ENCODE measurements at places on chromosomes 2 and 18.
A peak's percentile ranks its signal among the peaks of the same experiment; 100 is the strongest.

GRCh38 chr2:223221139-223221835 is 169.3 kb downstream of the KCNE4 start:
- DNase-seq: no peak

GRCh38 chr2:142983174-142983573 is 105.7 kb downstream of the KYNU start:
- no peak for DNase-seq

DNA sequence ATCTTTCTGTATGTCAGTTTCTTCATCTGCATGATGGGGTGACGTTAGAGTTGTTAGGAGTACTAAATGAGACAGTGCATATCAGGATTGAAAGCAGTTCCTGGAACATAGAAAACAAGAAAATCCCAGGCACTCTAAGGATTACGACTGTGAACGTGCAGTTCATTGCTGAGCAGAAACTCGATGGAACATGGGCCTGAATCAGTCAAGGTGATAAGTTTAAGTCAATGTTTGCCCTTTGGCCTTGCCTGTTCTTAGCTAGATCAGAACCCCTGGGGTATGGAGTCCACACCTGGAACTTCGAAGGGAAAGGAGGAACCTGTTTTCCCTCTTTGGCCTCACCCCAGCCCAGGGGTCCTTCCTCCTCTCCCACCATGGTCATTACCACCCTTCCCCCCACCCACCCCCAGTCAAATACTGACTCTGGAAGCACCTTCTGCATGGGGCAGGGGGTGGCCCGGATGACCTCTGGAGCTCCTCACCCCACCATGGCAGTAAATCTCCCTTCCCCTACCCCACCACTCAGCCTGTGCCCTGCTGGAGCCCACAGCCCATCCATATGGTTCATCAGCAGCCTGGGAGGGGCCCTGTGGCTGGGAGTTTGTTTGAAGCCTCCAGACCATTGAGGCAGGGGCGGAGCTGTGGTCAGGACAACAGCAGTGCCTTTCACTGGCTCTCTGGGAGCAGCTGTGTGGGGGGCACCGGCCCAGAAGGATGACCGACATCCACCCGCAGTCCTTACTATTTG is 164.1 kb downstream of the SMAD7 start:
- no peak for DNase-seq

DNA sequence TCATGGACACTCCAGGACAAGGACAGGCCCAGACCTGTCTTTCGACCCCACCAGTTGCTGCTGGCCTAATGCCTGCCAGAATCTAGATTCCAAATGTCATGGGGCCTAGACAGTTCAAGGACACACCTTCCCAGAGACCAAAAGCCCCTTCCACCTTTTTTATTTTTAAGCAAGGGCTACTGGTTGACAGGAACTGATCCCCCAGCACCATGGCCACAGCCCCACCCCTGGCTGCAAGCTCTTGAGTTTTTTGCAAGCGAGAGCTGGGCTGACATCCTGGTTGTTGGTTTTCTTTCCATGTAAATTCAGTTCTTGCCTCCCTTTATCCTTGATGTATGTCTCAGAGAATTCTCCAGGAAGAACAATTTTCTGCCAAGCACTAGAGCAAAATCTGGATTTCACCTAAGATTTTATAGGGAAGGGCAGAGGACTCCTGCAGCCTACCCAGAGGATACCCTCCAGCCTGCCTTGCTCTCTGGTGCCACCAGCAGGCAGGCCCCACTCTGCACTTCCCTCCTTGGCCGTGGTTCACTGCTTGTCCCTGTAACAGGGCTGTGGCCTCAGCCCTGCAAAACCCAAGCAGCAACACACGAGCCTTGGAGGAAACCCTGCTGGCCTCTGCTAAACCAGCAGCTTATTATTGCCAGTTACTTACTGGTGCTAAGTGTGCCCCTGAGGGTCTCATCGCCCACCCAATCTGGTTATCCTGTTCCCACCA is 97.7 kb downstream of the TWIST2 start:
- DNase-seq: no peak

- DNase-seq: no peak
Measured at GRCh38 chr2:233424154-233424951, 70.1 kb downstream of the DGKD start.

DNA sequence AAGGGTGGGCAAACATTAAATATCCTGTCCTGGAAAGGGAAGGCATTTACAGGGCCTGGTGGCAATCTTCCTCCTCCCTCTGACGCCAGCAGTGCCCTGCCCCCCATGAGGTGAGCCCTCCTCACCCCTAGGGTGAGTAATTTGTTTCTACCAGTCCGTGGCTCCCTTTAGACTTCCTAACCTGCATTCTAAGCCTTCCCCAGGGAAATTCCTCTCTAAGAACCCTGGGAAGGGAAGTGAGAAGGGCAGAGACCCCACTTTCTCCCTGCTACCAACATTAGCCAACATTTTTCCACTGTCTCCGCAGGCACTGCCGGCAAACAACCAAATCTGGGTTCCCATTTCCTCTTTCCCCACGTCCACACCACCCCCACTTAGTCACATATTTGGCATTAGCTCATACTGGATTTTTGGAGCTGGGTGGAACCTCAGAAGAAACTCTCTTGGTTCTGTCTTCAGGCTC is 69.3 kb downstream of the NRP2 start:
- DNase-seq: no peak

DNA sequence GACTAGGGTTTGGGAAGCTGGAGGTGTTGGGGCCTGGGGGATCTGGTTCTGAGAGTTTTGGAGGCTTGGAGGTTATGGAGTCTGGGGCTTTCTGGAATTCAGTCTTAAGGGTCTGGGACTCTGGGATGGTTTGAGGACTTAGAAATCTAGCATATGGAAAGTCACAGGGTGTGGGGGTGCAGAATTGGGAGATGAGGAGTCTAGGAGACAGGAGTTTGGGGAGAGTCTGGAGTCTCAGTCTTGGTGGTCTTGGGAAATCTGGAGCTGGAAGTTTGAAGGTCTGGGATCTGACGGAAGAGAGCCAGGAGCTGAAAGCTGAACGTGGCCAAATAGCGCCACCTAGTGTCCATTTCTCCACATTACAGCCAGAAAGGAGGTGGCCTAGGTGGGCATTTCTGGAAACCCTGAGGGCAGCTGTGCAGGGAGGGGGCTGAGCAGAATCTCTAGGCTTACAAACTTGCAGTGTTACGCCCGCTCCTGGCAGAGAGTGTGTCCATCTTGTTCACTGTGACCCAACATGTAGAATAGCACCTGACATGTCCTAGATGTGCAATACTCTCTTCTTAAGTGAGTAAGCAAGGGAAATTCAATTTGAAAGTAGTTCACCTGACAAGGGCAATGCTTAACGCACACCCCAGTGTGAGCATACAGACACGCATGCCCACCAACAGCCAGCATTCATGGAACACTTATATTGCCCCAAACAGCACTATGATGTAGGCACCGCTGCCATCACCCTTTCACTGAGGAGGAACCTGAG is 204.8 kb downstream of the TFCP2L1 start:
- peak; percentile 8 for DNase-seq

GRCh38 chr18:10875811-10876210 is 273.6 kb downstream of the PIEZO2 start:
- no peak for DNase-seq

GRCh38 chr2:101238930-101239759 is 13.5 kb upstream of the CNOT11 start:
- DNase-seq: no peak

DNA sequence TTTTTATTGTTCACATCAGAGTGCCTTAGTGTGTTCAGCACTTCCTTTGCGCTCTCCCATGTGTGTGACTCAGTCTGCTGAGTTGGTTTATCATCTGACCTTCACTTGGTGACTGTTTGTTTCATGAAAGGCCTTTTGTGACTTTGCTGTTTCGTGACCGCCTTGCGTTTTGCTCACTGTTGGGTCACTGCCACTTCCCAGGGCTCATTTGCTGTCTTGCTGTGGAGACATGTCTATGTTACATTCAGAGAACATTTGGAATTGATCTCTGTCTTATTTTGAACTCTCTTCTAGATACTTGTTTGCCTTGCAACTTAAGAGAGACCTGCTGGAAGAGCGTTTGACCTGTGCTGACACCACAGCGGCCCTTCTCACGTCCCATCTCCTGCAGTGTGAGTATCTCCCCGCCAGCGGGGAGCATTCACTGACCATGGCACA is 54.7 kb downstream of the FARP2 start:
- DNase-seq: no peak

DNA sequence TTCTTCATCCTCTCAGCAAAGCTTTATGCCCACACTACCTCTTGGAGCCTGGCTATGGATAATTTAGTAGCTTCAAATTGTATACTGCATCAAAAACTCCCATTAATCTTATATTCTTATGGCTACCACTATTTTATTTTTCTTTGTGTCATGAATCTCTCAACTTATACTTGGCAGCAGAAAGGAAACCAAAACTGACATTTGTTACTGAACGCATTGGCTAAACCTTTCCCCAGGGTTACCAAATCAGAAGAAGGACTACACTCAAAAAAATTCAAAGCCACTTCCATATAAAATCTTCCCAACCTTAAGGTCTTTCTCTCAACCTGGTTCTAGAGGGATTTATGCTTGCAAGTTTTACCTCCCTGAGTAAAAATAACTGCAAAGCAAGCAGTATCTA is 97.0 kb upstream of the REG3G start:
- no peak for DNase-seq

- DNase-seq: no peak
Measured at GRCh38 chr2:170436077-170436943, 258.4 kb downstream of the MYO3B start.

- DNase-seq: no peak
Measured at GRCh38 chr2:237196409-237196808, 110.7 kb downstream of the COPS8 start.

DNA sequence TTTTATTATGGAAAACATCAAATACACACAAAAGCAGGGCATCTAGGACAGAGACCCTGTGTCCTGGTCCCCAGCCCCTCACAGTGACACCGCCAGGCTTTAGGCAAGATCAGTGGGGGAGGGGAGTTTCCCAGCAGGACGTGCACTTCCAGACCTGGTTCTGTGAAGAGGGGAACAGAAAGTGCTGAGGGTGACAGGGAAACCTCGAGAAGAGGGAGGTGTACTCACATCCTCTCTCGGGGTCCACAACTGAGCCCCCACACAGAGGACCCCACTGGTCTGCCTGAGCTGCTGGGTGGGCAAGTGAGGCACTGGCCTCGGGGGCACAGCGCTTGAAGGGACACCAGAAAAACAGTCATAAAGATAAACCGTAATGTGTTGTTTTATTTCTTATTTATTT is 4.4 kb upstream of the GPR35 start:
- DNase-seq: no peak

DNA sequence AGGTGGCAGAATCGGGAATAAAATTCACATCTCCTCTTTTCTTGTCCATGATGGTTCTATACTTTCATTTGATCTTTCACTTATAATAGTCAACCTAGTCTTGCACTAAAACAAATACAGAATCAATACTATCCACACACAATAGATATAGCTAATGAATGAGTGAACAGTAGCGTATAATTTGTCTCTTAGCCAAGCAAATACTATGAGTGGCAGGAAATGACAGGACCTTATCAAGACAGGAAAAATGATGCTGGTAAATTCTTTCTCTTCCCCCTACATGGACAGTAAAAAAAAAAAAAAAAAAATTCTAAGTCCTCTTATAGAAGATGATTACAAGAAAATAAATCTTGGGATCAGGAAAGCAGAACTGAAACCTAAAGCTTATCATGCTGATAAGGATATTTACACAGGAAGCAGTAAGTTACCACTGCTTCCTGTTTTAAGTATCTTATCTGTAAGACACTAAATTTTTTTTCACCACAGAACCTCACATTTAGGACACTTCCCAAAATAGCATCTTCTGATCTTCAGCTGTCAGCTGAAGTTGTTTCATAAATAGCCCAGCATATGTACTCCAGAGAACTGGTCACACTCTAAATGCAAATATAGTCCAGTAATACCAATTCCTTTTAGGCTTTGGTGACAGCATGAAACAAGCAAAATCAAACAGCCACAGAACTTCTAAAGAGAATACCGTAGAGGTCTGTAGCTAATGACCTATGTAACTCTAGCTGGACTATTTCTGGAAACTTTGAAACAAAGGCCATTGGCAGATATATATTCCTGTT is 27.0 kb downstream of the IRS1 start:
- DNase-seq: no peak

DNA sequence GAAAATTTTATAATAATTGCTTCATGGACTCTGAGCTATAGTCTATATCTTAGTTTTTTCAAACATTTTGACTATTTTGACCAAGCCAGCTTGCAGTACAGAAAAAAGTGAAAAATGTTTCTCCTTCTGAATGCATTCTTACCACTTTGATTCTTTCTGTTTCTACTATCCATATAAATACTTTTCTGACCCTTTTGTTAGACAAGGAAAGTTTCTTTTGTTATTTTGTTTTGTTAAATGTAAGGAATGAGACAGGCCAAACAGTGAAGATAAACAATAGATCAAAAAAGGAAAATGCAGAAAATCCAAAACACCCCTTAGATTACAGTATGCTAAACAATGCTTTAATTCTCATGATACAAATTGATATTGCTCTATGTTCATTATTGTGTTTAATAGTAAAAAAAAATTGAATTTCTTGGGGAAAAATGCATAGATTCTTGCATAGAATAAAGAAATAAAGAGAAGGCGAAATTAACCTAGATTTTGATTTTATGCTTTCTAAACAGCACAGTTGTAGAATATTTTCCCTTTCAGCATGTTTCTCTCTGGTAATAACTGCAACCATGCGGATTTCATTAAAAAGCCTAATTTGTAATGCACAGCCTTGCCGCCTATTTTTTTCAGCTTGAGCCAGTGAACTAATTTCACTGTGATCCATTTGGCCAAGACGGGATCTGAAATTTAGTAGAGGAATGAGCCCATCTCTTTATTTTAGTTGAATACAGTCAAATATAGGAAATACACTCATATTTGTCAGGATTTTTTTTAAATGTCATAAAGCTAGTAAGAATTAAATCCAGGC is 976 bp downstream of the TNFAIP6 start:
- no peak for DNase-seq

DNA sequence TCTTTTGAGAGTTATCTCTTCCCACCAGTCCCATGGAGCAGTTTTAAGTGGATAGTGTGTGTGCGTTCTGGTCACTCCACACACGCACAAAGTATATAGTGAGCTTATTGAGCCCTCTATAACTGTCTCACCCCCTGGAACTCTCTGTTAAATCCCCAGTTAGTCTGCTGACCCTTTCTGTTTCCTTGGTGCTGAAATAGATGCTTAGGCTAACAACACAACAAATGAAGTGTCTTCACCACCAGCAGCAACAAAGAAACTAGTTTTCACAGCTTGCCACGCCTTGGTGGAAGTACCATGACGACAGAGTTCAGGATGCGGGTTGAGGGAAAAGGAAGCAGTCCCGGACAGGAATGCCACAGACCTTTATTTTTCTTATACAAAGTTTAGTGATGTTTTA is 203.5 kb upstream of the TMEFF2 start:
- no peak for DNase-seq

- no peak for DNase-seq
Measured at GRCh38 chr2:107215401-107216350, 329.7 kb upstream of the ST6GAL2 start.

DNA sequence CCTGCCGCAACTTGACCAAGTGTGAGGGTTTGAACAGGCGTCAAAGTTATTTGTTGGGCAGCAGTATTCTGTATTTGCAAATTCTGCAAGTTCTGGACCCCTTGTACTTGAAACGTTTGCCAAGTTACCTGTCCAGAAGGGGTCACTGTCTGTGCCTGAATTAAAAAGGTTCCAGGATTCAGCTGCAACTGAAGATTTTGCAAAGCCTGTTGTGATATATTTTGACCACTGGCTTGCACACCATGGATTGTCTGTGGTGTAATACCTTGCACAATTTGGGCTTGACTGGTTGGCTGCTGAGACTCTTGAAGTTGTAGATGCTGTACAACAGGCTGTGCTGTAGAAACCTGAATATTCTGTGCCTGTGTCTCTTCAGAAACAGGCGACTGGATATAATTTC is 10.2 kb downstream of the SP3 start:
- DNase-seq: no peak

GRCh38 chr2:100042562-100042961 is 99.8 kb downstream of the AFF3 start:
- no peak for DNase-seq

Data from activated naive CD4-positive, alpha-beta T cell (primary cell).